Activated CD4-positive, alpha-beta T cell treated with anti-CD3 and anti-CD28 coated beads for 1 hour (primary cell): ENCODE measurements at places on chromosomes 2 and 18.

GRCh38 chr2:240376739-240377138, 58.7 kb upstream of the GPC1 start:
- DNase-seq: no peak

DNA sequence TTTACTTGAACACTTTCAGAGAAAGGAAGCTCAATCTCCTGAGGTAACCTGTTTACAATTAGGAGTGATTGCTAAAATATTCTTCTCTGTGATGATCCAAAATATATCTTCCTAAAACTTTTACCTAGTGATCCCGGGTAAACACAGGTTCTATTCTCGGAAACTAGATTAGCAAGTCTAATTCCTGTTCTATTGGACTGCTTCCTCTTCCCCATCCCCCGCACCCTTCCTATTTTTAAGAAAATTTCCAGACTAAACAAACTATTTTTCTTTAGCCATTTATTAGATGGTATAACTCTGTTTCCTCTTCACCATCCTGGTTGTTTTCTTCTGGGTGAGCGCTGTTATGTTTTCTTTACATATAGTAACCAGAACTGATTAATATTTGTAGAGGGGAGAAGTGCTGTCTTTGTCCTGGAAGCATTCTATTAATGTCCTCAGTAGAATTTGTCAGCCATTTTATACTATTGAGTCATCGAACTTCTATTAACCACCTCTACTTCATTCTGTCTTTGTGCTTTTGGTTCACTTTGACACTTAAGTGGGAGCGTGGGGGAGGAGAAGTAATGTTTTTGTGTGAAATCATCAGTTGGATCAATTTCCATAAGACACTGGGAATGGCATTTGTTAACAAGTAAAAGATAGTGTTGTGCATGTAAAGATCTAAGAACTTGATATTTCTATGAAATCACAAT, 31.8 kb downstream of the CREB1 start:
- DNase-seq: no peak

DNA sequence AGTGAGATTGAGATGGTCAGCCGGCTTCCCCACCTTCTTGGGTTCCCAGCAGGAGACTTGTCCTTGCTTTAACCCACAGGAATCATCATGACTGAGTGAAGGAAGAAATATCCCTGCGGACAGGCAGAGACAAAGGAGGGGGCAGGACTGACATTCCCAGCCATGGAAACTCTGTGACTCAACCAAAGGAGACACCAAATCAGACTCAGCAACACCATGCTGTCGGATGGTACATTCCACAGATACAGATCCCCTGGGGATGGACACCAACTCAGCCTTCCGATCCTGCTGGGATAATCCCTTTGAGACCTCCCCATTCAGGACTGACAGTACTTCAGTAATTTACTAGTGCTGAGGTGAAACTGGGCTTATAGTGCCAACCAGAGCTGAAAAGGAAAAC, 518.3 kb downstream of the XIRP2 start:
- DNase-seq: no peak

GRCh38 chr2:127347734-127348392, 39.9 kb downstream of the MAP3K2 start:
- DNase-seq: no peak

- DNase-seq: no peak
Observed at GRCh38 chr2:104312684-104313083, 541.2 kb upstream of the POU3F3 start.

DNA sequence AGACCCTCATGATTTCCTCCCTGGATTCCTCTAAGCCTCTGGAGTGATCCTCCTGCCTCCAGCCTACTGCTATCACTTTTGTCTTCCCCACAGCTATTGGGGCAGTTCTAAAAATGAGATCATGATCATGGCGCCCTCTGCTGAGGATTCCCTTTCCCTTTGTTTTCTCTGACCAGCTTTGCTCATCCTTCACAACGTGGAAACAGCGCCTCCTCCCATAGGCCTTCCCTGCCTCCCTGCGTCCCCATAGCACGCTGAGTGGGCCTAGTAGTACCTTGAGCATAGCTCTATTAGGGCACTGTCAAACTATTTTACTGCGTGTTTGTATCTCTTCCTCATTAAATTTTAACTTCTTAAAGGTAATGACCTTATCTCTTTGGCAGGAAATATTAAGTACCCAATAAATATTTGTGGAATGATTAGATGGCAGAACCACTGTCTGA, 207.0 kb upstream of the FANCL start:
- DNase-seq: no peak

GRCh38 chr2:158497486-158497885, 40.7 kb downstream of the PKP4 start:
- DNase-seq: no peak

- no peak for DNase-seq
Observed at GRCh38 chr2:120379916-120380893, 34.3 kb downstream of the INHBB start.

- no peak for DNase-seq
Observed at GRCh38 chr2:18413676-18414396, 146.6 kb downstream of the RDH14 start.

GRCh38 chr2:26649322-26649721, 8.2 kb upstream of the CIB4 start:
- DNase-seq: no peak

- no peak for DNase-seq
Observed at GRCh38 chr2:112843836-112844235, 7.3 kb upstream of the IL1B start.

DNA sequence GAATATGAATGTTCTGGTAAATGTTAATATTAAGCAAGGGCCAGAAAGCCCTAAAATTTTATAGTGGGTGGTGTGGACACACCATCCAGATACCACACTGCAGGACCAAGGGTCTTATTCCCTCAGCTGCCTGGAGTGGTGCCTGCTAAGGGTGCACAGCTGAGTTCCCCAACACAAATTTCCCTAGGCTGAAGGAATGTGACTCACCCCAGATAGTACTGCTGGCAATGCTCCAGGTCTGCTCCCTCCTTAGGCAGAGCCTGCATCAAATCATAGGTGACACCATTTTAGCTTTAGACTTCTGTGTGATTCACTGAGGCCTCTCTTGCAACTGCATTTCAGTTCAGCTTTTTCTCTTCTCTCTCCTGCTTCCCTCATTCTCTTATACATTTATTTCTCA, 321.1 kb downstream of the SATB2 start:
- no peak for DNase-seq

DNA sequence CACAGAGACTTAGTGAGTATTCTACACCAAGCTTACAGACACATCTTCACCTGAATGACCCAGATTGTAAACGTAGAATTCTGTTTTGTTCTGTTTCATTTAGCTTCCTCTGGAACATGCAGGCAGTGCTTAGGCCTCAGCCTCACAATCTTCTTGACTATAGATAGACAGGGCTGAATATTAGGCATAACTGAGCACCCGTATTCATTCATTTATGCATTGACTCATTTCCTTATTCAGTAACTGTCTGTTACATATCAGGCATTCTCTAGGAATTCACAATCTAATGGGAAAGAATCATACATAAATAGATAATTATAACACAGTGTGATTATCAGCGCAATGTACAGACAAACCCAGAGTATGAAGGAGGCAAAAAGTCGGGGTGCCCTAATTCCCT, 124.9 kb upstream of the ETAA1 start:
- no peak for DNase-seq

DNA sequence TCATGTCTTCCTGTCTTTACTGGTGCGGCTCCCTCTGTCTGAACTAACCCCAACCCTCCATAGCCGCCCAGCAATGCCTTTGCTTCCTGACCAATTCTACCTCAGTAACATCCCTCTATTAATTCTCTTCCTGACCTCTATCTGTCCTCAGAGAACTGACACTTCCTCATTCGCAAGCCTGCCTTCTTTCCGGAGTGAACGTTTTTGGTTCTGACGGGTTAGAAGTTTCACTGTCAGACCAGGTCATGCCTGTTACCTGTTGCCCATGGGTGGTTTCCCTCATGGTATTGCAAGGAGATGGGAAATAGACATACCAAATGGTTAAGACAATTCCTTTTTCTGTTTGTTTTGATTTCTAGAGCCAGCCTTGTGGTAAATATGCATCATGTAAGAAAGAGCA, 453.4 kb upstream of the SLC14A2 start:
- no peak for DNase-seq

DNA sequence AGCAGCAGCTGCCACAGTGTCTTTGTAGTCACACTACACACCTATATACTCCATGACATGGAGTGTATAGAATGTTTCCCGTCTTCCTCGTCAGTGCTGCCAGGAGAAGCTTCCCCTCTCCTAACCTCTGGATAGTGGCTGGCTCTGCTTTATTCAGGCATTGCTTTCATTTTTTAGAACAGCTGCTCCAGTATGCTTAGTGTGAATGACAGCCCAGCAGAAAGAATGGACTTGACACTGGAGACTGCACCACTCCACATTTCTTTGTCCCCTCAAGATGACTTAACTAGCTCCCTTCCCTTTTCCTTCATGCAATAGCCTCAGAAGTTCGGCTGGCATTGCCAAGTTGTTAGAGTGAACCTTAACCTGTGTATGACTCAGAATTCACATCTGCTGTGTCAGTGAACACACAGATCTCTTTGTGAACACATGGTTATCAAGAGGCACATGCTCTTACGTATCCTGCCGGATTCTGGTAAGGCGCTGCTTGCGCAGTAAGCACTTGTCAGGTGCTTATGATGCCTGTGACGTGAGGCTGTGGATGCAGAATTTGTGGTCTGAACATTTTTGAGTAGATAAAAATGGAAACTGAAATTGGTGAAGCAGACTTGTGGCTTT, 73.9 kb downstream of the NEDD4L start:
- no peak for DNase-seq

DNA sequence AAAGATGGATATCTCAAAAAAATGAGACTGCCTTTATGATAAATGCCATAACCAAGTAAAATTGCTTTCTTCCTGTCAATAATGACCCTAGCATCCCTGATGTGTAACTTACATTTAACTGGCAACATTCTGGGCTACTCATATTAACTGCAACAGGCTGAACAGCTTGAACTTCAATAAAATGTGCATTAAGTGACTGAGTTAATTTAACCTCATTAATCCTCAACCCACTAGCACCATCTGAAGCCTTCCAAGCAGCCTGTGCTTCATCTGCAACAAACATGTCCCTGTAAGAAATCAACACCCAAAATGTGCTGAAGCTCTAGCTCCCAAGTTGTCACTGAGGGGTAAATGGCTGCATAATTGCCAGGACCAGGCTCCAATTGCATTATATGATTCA, 296.2 kb upstream of the ZC3H15 start:
- no peak for DNase-seq

GRCh38 chr18:33755391-33755790, 177.4 kb downstream of the ASXL3 start:
- no peak for DNase-seq

DNA sequence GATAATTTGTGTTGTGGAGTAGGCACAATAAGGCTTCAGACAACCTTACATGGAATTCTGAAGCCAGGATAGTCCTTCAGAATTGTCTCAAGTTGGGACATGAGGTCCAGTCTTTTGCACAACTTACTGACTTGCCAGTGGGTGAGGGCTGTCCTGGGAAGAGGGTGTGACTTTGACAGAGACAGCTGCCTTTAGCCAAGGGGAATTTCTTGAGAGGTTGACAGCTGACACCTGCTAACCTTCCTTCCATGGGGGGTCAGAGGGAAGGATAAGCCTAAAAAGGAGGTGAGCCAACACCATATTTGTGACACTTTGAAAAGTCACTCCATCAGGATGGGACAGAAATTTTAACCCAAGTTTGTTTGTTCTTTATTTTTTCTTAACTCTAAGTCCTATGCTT, 907.8 kb upstream of the CRIM1 start:
- no peak for DNase-seq
